NCI-H2171 (cell line): ENCODE measurements at places on chromosomes 1 and 21.

GRCh38 chr1:12371053-12371452 lies 141.2 kb downstream of the VPS13D start:
- no peak for DNase-seq

GRCh38 chr1:93976291-93976690 lies 67.1 kb upstream of the GCLM start:
- no peak for DNase-seq

GRCh38 chr1:247102381-247102780 lies 1.8 kb downstream of the ZNF669 start:
- DNase-seq, result no peak

- no peak for DNase-seq
These were observed 522 bp upstream of the SPTA1 start for GRCh38 chr1:158687037-158687436.

DNA sequence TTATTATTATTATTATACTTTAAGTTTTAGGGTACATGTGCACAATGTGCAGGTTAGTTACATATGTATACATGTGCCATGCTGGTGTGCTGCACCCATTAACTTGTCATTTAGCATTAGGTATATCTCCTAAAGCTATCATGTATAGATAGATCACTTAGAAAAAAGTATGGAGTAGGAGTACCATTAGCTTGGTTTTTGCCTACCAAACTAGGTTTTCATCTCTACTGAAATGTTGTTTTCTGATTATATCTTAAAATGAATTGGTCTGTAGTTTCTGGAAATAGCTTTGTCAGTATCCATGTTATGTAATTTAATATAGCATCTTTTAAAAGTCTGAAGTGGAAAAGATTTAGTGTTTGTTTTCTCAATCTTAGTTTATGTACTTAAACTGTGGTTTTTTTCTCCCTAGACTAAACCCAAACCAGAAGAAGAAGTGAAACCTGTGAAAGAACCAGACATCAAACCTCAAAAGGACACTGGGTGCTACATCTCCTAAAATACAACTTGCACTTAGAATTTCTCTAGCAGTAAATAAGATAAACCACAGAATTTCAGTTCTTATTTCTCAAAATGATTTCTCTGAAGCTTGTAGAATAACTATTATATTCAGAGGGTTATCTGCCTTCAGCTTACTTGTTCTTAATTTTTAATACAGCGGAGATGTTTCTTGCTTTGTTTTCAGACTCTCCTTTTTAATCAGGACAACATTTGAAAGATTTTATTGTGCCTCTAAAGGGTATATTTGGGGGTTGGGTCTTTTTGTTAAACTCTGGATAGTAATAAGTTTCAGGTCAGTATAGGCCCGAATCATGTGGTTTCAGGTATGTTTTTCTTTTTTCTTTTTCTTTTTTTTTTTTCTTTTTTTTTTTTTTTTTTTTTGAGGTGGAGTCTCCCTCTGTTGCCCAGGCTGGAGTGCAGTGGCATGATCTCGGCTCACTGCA lies 4.5 kb upstream of the FAM177B start:
- no peak for DNase-seq

- DNase-seq, result no peak
These were observed 574.2 kb upstream of the ADGRL2 start for GRCh38 chr1:81226603-81226928.

- no peak for DNase-seq
These were observed 133.6 kb upstream of the C1orf174 start for GRCh38 chr1:4033713-4034112.

DNA sequence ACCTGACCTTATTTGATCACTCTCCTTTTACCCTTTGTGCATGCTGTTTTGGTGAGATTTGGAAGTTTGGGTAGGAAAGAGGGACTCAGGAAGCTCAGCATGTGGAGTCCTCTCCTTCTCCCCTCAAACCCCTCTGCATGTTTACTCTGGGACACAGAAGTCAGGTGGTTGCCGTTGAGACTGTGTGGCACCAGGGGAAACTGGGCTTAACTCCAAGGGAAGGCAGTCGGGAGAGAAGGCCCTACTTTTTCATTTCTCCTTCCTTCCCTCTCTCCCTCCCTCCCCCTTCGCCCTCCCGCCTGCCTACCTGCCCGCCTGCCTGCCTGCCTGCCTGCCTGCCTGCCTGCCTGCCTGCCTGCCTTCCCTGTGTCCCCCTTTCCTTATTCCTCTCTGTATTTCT lies 34.8 kb upstream of the TTC22 start:
- no peak for DNase-seq

DNA sequence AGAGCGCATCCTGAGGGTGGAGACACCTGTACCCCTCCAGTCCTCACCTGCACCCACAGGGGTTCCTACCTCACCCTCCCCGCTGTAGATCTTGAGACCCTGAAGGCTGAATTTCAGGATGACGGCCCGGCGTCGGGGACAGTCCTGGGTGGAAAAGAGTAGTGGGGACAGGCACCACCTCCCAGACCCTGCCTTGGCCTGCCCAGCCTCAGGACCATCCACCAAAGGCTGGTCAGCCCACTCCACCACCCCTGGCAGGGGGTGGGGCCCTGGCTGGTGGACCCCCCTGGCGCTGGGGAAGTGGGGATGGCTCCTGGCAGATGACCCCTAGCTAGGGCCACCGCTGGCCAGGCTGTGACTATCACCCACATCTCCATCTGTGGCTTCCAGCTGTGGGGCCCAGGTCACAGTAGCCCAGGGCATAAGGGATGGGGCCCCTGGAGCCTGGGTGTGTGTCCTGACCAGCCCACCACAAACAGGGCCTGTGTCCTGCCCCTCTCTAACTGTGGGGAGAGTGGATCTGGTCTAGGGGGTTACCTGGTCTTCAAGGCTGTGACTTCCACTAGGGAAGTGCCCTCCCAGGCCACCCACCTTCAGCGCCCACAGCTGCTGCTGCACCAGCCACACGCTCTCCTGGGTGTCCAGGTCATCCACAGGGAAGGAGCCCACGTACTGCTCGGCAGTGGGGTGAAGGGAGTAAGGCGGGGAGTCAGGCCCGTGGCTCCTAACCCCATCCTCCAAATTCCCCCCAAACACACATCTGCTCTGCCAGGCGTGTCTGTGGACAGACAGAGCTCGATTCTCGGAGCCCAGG lies 5.4 kb downstream of the SH2D5 start:
- no peak for DNase-seq

DNA sequence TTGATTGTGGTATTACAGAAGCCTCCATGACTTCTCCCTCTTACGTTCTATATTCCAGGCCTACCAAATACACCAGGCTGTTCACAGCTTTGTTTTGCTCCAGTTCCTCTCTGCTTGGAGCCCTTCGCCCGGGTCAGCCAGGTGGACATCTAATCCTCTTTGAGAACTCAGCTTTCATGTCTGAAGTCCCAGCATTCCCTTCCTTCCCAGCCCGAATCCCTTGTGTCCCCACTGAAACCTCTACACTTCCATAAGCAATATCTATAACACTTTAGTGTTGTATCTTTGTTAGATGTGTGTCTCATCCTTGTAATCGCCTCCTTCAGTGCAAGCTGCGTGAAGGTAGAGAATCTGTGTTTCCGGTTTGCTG lies 1.9 kb downstream of the RNF11 start:
- no peak for DNase-seq

DNA sequence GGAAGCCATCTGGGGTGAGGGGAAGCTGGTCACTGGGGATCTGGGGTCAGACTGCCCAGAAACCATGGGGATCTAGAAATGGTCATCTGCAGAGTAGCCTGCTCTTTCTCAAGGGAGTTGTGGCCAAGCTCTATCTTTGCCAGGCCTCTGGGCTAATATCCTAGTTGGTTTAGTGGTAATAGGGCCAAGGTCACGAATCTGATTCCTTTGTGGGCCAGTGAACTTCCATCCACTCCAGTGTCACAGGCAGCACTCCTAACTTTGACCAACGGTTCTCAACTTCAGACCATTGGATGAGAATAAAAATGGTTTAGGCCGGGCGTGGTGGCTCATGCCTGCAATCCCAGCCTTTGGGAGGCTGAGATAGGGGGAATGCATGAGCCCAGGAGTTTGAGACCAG lies 28.1 kb upstream of the PPP2R5A start:
- DNase-seq, result no peak

DNA sequence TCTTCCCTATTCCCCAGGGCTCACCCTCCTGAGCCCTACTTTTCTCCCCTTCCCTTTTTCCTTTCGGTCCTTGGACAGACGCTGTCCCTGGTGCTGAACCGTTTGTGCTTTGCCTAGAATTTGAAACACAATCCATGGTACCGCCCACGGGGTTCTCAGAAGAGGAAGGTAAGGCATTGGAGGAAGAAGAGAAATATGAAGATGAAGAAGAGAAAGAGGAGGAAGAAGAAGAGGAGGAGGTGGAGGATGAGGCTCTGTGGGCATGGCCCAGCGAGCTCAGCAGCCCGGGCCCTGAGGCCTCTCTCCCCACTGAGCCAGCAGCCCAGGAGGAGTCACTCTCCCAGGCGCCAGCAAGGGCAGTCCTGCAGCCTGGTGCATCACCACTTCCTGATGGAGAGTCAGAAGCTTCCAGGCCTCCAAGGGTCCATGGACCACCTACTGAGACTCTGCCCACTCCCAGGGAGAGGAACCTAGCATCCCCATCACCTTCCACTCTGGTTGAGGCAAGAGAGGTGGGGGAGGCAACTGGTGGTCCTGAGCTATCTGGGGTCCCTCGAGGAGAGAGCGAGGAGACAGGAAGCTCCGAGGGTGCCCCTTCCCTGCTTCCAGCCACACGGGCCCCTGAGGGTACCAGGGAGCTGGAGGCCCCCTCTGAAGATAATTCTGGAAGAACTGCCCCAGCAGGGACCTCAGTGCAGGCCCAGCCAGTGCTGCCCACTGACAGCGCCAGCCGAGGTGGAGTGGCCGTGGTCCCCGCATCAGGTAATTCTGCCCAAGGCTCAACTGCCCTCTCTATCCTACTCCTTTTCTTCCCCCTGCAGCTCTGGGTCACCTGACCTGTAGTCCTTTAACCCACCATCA lies 10.4 kb downstream of the BCAN start:
- DNase-seq, result no peak

GRCh38 chr1:186404454-186405051 lies 28.9 kb downstream of the ODR4 start:
- DNase-seq, result no peak

- DNase-seq, result no peak
These were observed 71.4 kb downstream of the RGS2 start for GRCh38 chr1:192880231-192880630.

DNA sequence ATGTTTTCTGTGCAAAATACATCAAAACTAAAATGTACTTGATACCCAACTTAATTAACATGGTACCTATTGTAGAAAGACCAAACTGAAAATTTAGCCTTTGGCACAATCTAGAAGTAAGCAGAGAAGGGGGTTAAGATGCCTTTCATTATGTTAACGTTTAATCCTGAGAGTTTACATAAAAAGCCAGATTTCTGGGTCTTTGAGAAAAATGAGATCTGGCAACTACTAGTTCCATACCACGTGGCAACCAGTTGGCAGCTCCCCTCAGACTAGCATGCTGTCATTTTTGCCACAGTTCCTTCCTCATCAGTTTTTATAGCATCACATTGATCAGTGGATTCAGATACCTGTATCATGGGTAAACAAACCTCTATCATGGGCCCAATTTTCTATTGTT lies 1.5 kb downstream of the RO60 start:
- no peak for DNase-seq

DNA sequence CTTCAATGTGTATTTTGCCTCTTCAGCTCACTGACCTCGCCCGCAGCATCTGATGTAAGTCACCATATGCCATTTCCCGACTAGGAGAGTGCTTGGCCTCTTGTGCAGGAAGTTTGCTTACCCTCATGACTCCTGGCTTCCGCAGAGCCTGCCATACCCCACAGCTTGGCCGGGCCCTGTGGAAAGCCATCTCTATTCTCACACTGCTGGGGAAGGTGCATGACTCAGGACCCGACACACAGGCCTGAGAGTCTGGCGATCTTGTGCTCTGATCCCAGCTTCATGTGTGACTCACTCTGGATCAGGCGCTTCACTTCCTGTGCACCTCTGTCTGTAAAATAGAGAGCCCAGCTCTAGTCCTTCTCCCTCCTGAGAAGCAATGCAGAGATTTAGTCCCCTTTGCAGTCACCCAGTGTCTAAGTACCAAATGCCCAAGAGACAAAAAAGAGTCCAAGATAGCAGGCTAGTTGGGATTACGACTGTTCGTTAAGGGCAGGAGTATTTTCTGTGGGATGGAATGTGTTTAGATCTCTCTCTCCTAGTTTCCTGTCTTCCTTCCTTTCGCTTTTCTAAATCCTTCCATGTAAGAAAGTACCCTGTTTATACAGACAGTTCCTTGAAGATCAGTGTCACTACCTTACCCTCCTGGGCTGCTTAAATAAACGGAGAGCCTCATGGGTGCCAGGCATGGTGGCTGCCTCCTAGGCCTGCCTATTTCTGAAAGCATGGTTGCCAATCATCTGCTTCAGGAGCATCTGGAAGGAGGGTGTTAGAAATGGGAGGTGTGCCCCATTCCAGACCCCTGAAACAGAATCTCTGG lies 62.8 kb upstream of the KIF26B start:
- no peak for DNase-seq

- no peak for DNase-seq
These were observed 58.5 kb downstream of the WDR4 start for GRCh38 chr21:42820616-42821465.

GRCh38 chr1:235996048-235996785 lies 68.7 kb downstream of the NID1 start:
- DNase-seq, result peak; percentile 12

DNA sequence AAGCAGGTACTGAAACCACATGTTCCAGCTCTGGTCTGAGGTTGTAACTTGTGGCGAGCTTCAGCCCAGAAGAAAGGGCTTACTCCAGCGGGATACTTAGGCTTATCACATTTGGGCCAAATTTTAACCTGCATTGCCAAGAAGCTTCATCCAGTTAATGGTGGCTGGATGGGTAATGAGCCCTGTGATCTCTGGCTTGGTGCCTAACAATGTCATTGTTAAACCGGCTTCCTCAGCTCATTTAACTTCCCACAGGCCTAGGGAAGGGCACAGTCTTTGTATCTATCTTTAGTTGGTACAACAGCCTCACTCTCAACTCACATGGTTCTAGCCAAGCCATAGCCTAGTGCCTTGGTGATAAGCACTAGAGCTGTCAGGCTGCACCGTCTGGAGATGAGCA lies 43.6 kb upstream of the CCDC190 start:
- no peak for DNase-seq

DNA sequence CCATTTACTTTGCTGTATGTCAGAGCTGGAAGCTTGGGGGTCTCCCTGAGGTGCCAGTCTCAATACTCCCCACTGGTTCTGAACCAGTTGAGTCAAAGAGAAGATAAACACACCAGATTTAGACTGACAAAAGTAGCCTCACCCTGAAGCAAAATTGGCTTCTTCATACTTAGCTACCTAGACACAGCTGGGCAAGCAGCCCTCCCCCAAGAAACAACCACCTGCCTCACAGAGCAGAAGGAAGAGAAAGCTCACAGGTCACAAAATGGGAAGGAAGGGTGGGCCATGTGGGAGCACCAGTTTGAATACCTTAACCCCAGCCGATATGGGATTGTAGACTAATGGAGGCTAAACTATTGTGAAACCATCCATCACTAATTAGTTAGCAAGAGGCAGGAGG lies 24.6 kb upstream of the MYSM1 start:
- no peak for DNase-seq

DNA sequence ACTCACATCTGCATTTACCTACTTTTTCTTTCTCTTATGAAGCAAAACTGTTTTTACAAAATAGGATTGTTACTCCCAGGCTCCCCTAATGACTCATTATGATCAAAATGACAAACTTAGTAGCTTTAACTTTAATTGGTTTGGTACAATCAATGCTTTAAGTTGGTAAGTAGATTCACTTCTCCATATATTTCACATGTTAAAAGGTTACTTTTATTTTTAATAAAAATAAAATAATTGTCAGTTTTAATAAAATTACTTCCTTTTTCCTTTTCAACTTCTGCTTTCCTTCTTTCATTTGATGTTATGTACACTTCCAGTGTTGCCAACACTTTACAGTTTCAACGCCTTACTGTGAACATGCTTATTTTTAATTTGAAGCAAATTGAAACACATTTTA lies 477.6 kb downstream of the SETD4 start:
- DNase-seq, result no peak
